ENCODE measurements at places on chromosomes 4 and X.

DNA sequence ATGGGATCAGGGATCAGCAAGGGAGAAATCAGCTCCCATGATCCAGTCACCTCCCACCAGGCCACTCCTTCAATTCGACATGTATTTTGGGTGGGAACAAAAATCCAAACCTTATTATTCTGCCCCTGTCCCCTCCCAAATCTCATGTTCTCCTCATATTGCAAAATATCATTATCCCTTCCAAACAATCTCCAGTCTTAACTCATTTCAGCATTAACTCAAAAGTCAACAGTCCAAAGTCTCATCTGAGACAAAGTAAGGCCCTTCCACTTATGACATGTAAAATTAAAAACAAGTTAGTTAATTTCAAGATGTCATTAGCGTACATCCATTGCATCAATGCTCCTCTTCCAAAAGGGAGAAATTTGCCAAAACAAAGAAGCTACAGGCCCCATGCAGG lies 22.0 kb downstream of the UGT2B4 start:
- DNase-seq, result no peak

DNA sequence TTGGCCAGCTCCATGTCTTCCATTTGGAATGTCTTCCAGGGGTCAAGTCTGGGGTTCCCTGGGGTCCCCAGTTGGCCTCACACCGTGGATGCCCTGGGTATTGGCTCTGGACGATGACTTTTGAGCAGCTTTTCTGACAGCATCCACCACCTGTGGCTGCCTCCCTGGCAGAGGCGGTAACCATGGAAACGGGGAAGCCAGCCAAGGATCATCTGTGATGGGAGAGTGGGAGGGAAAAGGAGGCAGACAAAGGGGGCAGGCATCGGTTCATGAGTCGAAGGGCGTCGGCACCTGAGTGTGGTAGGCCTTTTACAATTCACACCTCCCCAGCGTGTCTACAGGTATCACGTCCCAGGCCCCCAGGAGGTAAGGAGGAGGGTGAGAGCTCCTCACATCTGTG lies 152.2 kb downstream of the ASMT start:
- DNase-seq, result no peak

DNA sequence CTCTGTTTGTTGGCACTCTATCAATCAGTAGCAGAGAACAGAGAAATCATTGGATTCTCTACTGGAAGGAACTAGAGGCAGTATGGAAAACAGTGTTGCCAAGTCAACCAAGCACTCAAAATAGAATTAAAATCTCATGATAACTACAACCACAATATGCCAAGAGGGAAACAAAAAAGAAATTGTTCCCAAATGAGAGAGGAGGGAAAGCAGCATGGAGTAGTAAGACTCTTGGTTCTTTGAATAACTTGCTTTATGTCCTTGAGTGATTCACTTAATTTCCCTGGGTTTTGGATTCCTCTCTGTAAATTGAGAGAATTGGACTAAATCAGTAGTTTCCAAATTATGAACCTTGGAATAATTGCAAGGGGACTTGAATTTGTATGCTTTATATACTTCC lies 285.5 kb upstream of the ANKRD50 start:
- no peak for DNase-seq

DNA sequence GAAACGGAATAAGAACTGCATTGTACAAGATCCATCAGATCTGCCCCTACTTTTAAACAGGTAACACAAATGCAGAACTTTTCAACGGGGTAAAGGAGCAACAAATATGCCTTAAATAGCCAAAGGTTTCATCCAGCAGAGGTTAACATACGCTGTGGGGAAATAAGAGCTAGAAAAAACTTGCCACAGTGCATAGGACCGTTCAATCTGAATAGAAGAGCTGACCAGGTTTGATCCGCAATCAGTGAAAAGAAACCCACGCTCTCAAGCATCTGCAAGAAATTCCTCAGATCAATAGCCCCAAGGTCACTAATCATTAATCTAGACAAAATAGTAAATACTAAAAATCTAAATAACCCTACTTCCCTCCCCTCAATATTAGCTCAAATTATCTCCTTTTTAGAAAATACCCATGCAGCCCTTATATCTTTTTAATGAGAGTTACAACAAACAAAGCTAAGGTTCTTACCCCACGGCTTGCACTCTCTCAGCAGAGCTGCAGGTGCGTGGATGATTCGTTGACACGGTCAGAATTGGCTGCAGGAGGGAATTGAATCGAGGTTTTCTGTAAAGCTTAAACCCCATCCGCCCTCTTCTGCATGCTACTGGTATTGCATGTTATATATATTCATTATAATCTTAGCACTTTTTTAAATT lies at the start of gene TLR10:
TLR10 (minus strand) TSS at position 539 of the 657 bp plus-strand sequence. CDS start 7,400 bp downstream, outside the sequence.
- peak; percentile 58 for DNase-seq

DNA sequence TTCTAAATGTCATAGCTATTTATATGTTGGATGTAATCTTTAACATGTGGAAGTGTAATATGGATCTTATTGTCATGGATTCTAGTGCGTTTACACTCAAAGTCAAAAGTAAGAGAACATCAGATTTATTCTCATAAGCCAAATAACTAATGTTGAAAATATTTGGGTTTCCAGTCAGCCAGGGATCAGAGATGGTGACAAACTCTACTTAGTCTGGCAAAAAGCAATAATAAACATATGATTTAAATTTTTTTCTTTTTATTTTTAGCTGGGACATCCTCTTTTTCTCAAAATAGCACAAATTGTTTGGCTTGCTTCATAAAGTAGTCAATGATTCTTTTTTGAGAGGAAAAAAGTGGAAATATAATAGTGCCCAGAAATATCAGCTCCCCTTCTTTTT lies 392.3 kb downstream of the ARHGAP24 start:
- no peak for DNase-seq
